ENCODE measurements at places on chromosomes 3 and 15. TPM values are rescaled to one million over a fixed set of nuclear protein-coding genes. Genes with fewer than 3 reads are reported as not detected.

Gene NR1I2
- not detected for total RNA-seq

Gene MKRN2OS
- total RNA-seq: not detected

Gene ITIH3
- not detected for total RNA-seq

Gene LRRIQ4
- total RNA-seq: not detected

Gene CASR
- total RNA-seq: not detected

Gene RPP25
- total RNA-seq: 6.0 TPM

Gene TFRC
- 577 TPM for total RNA-seq

Gene DPPA4
- not detected for total RNA-seq

Gene CAND2
- 0.78 TPM for total RNA-seq

Gene GOLGA6L7
- not detected for total RNA-seq

Gene SNX33
- 2.6 TPM for total RNA-seq

Gene ZPLD1
- total RNA-seq: not detected

Gene SPINK8
- not detected for total RNA-seq

Gene CCDC12
- total RNA-seq: 62.3 TPM

Gene VPS13C
- 94.1 TPM for total RNA-seq

Gene CACNA2D2
- total RNA-seq: 1.7 TPM

Gene STRIT1
- total RNA-seq: not detected

Gene DAZL
- not detected for total RNA-seq

Gene ANKRD28
- total RNA-seq: 53.6 TPM

All from T-helper 1 cell treated with Interleukin-12 subunit alpha and Interleukin-12 subunit beta and Interleukin-4 antibody, amounts not matched to agents 30 ng/mL and 1 ng/mL, for 36 hours (primary cell).